A172 (cell line): ENCODE measurements at places on chromosomes 3 and 15.

- no peak for DNase-seq
Observed at GRCh38 chr3:98655666-98656065, 62.3 kb upstream of the CPOX start.

DNA sequence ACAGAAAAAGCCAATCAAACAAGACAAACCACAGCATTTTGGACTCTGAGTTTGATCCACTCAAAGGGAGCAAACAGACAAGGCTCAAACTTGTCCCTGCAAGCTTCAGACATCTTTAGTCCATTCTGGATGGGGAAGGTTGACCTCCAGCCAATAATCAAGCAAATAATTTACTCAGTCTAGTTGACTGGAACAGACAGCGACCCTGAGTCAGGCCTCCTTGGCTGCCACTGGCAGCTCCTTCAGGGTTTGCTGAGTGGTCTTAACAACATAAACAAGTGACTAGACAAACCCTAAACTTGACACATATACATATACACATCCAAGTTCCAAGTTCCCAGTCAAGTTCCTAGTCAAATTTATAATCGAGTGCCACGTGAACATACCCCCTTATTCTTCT, 313.9 kb downstream of the POLQ start:
- no peak for DNase-seq

DNA sequence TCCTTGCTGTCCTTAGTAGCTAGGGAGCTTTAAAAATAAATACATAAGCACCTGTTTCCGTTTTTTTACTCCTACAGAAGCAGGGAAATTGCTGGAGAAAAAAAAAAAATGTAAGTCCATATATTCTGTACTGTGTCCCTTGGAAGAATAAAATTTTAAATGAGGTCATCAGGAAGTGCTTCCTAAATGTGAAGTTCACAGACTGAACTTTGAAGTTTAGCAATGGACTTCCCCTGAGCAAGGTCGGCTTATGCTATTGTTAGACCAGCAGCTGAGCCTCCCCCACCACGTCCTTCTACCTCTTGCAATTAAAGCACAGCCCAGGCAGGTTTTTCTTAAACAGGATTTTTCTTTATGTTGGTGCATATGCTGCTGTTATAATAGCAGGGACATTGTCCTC, 26.3 kb downstream of the LIPC start:
- no peak for DNase-seq

DNA sequence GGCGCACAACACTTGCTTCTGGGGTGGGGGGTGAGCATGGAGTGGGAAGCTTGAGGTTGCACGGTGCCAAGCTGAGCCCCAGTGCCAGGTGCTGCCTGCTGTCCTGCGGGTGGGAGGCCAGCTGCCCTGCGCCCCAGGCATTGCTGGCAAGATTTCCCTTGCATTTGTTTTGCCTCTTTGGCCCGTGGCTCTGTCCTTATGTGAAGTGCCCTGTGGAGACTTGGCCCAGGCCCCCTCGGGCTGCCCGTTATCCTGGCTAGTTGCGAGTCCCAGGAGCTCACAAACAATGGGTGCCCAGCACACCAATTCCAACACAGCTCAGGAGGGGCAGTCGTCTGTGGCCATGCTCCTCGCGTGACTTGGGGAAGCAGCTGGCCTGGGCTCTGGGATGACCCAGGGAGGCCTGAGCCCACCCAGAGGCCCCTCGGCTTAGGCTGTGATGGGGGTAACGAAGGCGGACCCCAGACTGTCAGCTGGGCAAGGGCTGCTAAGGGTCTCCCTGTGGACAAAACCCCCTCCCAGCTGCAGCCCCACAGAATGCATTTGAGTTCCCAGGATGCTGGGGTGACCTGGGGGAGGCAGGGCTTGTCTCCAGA, 5.9 kb downstream of the C3orf22 start:
- no peak for DNase-seq

DNA sequence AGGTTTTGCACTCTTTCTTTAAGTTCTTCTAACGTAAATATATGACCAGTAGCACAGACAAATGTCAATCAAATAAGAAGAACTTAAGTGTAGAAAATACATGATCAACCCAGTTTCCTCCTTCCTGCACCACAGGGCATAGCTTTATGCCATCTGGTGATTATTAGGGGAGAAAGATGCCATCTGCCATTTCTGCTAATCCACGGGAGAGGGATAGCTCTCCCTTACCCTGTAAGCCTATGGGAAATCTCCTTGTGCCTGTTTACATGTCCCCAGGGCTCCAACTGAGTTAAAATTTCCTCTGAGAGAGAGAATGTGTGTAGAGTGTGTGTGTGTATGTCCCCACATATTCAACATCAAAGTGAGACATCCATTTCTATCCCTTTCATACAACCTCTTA, 135.9 kb downstream of the RSL24D1 start:
- DNase-seq: no peak
